ENCODE measurements at places on chromosomes 13 and 19.

- no peak for DNase-seq
Observed at GRCh38 chr13:33123066-33123859, 107.0 kb downstream of the KL start.

- DNase-seq = no peak
Observed at GRCh38 chr13:33016414-33017322, at the start of gene KL. KL (plus strand) TSS chr13:33016423; CDS start chr13:33016441, 18 bp downstream.

GRCh38 chr13:27772651-27773425 lies 19.4 kb upstream of the GSX1 start:
- DNase-seq = no peak

DNA sequence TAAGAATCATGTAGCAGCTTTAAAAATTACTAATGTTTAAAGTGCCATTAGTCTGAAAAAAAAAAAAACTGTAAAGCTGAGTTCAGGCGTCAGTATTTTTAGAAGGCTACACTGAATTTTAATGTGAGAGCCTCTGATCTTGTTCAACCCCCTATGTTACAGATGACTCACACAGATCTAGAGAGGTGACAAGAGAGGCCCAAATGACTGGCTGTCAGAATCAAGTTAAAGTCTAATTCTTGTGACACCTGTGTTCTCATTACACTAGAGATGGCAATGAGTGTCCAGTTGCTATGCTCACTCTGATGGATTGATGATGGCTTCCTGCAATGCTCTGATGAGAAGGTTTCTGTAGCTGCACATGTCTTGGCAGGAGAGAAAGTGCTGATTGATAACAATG lies 203.5 kb upstream of the OBI1 start:
- DNase-seq = no peak

DNA sequence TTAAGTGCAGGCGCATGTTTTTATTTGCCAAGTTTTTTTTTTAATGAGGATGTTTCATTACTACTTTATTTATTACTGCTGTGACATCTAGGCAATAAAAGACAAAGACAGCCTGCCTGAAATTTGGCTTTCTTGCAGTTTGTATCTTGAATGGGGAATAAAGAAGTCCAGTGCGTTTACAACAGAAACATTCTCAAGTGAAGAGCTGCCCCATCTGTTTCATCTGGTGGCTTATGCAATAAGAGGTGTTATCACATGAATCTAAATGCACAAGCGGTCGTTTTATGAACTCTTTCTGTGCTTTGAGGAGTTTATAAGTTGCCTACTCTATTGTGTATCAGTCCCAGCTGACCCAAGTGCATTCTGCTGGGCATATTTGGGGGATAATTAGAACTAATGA lies 12.6 kb upstream of the MAB21L1 start:
- no peak for DNase-seq

GRCh38 chr19:22807061-22807835 lies 23.3 kb upstream of the ZNF99 start:
- no peak for DNase-seq

DNA sequence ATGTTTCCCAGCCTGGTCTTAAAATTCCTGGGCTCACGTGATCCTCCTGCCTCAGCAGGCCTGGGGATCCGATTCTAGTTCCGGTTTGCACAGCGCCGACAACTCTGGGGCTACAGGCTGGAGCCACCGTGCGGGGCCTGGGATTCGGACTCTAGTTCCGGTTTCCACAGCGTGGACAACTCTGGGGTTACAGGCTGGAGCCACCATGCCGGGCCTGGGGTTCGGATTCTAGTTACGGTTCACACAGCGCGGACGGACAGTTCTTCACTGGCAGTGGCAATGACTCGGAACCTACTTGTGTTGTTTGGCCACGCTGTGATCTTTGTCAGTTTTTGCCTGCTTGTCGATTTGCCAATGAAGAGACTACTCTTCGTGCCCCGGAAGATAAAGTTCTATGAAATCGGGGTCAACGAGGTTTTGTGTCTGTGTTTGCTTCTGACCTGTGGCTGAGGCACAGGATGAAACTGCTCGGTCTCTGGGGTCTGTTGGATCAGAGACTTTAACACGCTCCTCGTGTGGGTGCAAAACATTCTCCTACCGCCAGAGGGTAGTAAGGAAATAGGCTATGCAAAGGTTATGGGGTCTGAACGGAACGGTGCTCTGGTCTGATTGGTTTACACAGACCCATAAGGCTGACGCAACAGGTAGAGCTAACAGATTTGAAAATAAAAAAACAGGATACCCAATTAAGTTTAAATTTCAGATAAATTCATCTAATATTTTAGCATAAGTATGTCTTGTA lies 12.1 kb upstream of the ZSCAN1 start:
- DNase-seq = no peak

DNA sequence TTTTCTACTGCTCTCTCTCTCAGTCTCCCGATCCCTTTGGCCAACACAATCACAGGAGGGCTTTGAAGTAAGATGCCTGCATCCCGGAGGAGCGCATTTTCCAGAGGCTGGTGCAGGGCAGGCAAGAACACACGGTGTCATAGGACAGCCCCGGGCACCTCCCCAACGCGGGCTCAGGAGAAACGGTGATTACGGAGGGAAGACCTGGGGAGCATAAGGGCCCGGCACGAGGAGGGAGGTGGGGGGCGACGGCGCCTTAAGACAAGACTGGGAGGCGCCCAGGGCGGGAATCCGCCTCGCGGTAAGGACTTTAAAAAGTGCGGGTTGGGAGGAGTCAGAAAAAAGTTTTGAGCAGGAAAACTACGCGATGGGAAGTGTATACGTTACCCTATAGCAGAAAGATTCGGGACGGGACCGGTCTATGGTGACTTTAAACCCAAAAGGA lies 18.7 kb upstream of the ZNF888 start:
- no peak for DNase-seq

All from skeletal muscle cell (primary cell).